Karpas-422 (cell line): ENCODE measurements at places on chromosomes 5 and 9.

GRCh38 chr5:9831823-9832222 lies 201.7 kb upstream of the TAS2R1 start:
- DNase-seq = no peak

- no peak for DNase-seq
Measured at GRCh38 chr9:81183761-81184160, 505.6 kb downstream of the TLE1 start.

DNA sequence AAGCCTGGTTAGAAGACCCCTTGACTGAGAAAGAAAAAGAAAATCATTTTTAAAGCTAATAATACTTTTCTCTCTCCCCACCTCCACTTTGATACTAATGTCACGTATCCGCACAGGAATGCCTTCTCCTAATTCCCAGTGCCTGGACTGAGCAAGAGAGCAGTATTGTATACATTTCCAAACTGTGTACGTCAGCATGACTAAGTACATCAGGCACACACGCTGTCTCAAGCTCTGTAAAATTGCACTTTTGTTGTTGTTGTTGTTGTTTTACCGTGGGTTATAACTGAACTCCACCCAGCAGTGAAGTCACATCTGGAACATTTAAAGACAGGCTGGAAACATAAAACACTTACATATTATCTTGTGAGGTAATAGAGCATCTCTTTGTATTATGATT lies 407.6 kb downstream of the DNAH5 start:
- no peak for DNase-seq

DNA sequence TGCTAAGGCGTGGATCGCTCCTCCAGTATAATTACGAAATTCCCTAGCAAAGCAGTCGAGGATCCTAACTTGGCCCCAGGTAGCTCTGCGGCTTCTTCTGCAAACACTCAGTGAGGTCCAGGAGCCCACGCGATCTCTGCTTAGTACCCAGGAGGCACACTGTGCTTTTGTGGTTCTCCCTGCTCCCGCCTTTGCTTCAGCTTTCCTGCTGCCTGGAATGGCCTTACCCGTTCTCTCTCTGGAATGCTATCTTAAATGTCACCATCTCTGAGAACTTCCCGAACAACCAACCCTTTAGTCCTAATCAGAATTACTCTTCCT lies 639 bp downstream of the INVS start:
- DNase-seq = peak; percentile 52

DNA sequence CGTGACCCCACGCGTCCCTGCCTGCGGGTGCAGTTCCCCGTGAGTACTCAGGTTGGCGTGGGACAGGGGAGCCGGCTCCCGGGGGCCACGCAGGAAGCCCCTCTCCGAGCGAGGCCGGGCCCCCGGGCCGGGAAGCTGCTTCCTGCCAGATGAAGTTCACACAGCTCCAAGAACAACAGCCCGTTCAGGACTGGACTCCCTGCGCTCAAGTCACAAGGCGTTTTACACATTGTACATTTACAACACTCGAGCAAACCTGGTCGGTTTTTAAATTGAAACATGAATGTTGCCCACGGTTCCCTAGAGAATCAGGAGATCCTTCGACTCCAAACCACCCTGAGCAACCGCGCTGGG lies 22.4 kb downstream of the SLC9A3 start:
- no peak for DNase-seq

DNA sequence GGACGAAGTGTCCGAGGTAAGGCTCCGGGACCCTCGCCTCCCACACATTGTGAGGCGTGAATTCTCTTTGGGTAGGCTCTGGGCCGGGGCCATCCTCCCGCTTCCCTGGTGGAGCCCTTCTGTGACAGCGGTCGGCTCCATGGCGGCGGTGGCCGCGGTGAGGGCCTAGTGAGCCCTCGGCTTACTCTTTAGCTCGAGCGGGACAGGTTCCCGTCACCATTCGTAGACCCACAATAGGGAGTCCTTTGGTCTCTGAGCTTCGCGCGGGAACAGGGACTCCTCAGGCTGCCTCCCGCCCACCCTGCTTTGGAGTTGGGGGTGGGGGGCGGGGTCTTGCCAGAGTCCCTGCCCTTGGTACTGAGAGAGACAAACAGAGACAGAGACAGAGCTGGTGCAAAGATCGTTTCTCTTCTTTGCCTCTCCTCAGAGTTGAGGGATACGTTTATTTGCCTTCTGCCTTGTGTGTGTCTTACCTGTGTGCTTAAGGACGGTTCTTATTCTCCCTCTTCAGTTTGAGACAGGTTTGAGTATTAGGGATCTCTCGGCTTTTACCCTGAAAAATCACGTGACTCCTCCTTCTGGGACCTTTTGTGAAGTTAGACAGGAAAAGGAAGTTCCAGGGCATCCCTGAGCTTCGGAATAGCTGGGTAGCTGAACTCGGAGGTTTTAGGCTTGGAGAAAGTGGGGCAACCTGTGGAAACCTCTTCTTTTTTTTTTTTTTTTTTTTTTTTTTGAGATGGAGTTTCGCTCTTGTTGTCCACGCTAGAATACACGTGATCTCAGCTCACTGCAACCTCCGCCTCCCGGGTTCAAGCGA lies 833 bp downstream of the ANKHD1 start:
- peak; percentile 83 for DNase-seq

DNA sequence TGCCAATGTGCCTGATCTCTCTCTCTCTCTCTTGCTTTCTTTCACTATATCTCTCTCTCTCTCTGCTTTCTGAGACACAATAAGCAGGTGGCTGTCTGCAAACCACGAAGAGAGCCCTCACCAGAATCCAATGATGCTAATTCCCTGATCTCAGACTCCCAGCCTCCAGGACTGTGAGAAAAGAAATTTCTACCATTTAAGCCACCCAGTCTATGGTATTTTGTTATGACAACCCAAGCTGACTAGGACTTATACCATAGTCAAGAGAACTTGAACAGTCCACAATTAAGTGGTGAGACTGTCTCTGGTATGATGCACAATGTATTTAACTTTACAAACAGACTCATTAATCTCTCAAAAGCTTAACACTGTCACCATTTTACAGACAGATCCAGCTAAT lies 67.0 kb downstream of the NFIB start:
- no peak for DNase-seq

DNA sequence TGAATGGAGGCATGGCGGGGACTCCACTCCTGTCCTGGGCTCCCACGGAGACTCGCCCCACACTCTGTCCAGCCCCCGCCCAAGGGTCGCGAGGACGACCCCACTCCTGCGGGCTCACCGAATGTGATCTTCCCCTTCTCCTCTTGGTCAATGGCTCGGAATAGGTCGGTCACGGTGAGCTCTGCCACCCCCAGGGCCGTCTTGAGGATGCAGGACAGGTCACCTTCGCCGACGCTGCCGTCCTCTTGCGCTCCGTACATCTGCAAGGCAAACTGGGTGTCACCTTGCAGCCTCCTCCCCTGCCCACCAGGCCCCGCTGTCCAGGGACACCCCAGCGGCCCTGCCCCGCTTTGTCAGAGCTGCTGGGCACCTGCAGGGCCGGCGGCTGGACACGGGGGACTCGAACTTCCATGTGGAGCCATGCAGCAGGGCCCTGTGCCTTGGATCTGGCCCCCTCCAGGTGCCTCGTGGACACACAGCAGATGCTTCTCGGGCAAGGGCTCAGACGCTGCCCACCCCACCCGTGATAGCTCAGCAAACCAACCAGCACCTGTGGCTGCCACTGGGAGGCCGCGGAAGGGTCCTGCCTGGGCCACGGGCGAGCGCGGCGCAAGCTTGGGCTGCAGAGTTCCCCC lies 21.5 kb upstream of the SLC6A3 start:
- no peak for DNase-seq

- no peak for DNase-seq
Measured at GRCh38 chr5:147668385-147668784, 114.1 kb downstream of the JAKMIP2 start.

- peak; percentile 76 for DNase-seq
Measured at GRCh38 chr9:133048595-133048994, 13.2 kb upstream of the CEL start.

DNA sequence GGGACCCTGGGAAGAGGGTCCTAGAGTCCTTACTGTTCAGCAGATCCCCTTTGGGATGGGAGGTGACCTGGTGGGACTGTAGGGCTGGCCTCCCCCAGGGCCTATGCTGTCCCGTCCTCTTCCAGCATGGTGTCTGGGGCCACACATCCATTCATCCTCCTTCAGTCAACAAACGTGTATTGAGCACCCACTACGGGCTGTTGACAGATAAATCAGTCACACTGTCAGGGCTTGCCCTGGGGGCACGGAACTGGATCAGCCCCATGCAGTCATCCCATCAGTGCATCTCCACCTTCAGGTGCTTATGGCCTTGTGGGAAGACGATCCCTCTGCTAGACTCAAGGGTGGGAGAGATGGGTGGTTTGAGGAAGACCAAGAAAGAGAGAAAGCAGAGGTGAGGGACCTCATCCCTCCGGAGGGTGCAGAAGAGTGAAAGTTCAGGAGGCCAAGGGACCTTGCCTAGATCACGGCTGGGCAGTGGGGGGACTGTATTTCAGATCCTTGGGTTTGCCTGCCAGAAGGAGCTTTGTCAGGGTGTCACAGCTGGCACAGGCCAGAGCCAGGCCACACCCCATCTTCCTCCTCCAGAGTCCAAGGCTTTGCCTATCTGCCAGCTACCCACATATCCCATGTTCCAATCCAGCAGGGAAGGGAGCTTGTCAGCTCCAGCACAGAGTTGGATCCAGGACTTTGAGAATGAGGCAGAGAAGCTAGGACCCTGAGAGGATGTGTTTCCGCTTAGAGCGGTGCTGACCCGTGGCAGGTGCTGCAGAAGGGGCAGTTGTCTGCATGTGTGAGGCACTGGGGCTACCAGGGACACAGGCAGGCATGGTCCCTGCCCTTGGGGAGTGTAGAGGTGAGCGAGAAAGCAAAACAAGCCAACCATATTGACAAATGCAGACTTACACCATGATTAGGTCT lies 30.5 kb downstream of the COL27A1 start:
- DNase-seq = no peak

DNA sequence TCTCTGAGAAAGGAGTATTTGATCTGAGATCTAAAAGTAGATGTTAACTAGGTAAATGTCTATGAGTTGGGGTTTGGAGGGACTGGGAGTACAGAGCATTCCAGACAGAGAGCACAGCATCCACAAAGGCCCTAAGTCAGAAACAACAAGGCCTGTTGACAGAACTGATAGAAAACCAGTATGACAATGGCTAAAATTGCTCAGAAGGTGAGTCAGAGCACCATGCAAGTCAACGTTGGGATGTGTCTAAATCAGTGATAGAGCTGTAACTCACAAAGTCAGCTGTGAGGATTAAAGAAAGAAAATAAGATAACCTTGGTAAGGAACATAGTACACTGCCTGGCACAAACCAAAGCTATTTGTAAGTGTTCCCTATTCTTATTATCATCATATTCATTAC lies 124.0 kb downstream of the CETN3 start:
- no peak for DNase-seq

DNA sequence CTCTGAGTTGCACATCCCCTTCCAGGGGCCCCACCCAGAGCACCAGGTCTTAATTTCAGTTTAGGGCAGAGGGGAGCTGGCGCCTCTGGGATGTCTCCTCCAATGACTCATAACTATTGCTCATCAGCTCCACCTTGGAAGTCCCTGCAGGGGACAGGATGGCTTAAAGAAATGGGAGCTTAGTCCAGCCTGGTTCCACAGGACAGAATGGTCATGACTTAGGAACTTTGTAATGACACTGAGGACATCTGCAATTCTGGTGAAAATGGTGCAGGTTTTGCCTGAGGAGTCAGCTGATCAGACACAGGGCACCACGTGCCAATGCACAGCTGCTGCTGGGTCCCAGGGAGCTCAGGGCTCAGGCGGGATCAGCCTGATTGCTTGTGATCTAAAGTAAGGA lies 16.4 kb upstream of the PPP1R26 start:
- DNase-seq = no peak

DNA sequence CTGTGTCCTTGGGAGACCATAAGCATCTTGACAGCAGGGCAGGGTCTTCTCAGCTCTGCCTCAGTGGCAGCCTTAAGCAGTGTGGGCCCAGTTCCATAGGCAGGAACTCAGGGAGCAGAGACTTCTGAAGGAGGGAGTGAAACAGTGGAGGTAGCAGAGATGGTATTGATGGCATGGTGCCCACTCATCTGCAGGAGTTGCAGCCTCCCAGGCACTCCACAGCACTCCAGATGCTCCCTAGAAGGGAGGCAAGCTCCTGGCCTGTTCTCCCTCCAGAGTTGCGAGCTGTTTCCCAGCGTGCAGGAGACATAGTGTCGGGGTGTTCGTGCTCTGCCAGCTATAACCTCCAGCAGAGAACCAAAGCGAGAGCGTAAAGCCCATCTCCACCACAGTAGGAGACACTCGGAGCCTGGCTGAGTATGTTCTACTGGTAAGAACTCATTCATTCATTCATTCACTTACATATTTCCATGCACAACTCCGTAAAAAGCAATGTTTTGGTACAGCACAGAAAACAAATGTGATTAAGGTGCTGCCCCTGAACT lies 31.4 kb upstream of the UNC5A start:
- DNase-seq = no peak

DNA sequence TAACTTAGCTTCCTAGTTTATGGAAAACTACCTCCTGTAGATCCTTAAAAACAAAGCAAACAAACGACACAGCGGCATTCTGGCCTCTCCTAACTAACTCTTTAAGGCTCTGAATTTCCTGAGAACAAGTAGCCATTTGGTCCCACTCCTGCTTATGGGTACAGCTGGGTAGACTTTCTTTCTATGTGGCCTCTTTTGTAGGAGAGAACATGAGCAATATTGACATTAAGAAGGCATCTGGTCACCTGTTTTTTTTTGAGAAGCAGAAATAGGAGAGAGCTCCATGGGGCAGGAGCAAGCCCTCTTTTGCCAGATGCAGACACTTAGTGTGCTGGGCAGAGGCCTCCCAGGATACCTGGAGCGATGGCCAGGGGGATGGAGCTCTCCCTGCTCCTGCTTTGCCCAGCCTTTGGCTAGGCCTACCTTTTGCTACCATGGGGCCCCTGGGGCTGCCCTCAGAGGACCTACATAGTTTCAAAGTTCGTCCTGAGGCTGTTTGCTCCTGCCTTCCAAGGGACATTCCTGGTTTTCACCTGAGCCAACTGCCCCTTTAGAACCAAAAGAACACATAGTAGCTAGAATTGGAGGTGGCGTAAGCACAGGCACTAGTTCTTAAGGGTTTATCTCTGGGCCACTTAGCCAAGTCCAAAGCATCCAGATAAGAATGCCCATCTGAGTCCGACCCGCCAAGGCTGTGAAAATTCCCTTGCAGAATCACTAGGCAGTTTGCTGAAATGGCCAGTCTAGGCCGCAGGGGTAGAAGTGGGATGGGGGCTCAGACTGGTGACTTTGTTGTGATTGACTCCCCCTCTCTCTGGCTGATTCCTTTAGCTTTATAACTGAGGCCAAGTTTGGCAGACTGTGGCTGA lies 2.4 kb upstream of the STC2 start:
- DNase-seq = no peak

DNA sequence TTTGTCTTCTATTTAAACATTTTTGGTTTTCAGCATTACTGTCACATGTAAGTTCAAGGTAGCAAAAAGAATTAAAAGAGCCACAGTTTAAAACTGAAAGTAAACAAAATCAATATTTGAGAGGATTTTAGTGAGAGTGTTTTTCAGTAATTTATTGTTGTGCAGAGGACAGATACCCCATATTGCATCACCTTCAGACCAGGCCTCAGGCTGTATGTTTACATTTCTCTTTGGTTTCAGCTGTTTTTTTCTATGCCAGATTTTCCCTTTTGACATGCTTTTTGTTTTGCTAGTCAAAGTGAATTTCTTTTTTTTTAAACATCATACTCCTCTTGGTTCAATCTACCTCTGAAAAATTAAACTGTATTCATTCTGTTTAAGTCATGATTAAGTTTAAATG lies 47.2 kb downstream of the MAST4 start:
- DNase-seq = no peak

GRCh38 chr5:169112016-169112415 lies 188.9 kb downstream of the SLIT3 start:
- DNase-seq = no peak

GRCh38 chr9:7788772-7789171 lies 10.8 kb downstream of the DMAC1 start:
- no peak for DNase-seq
